Activated T-helper 1 cell treated with anti-CD3 and anti-CD28 coated beads, Interleukin-2, amount 50 U/mL, for 16 hours (primary cell): ENCODE measurements at places on chromosomes 6 and 20.

DNA sequence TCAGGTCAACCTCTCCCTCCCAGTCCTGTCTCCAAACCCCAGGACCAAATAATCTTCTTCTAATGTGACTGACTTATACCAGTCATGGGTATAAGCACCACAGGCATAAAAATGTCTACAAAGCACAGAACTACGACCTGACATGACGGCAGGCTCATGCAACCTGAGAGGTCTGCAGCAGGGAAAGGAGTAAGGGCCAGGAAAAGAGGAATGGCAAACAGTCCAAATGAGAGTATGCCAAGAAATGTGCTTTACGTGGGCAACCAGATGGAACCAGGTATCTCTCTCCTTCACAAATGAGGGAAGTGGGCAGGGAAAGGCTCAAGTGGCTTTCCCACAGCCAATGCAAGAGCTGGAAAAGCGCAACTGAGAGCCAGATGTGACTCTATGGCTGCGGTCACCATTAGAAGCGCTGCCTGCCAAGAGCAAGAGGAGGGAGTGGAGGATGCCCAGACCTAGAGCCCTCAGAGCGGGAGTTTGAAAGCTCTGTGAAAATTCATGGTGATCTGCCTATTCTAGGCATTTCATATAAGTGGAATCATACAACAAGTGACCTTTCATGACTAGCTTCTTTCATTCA, 6.0 kb downstream of the APMAP start:
- DNase-seq: no peak

GRCh38 chr6:158499601-158500000, 60.3 kb upstream of the TMEM181 start:
- no peak for DNase-seq

- no peak for DNase-seq
Measured at GRCh38 chr20:33007376-33008335, at the start of gene BPIFB2. Gene BPIFB2, plus strand, starts transcription at chr20:33007704. Its CDS starts 871 bp downstream, at chr20:33008575.

DNA sequence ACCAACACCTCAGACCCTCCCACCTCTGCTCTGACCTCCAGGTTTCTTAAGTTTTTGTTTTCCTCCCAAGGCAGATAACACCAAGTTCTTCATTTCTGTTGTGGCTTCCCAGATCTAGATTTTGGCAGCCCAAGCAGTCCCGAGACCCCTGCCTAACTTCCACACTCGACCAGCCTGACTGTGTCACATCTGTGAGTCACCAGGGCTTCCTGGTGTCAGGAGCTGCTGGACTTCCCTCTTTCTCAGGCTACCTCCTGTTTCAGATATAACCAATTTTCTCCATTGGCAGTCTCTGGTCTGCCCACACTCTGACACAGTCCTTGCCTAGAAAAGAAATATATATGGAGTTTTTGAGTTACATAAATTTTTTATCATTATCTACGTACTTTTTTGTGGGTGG, 46.1 kb upstream of the CCN6 start:
- DNase-seq: no peak

DNA sequence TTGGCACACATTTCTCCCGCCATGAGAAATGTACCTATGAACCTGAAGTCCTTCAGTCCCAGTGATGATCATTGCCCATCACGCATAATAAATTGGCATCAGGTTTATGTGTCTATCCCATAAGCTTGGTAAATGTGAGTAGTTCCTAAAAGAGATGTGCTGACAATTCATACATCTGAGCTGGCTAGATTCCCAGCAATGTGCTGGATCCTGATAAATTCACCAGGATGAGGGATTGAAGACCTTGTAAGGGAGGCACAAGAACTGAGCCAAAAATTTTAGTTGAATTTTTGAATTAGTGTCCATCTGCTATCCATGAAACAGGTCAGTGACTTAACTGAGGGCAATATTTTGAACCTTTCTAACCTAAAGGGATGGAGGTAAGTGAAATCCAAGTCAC, 267.9 kb upstream of the CITED2 start:
- DNase-seq: no peak

- no peak for DNase-seq
Measured at GRCh38 chr6:157462956-157463742, 82.2 kb downstream of the ZDHHC14 start.

- DNase-seq: no peak
Measured at GRCh38 chr6:144613859-144614258, 328.7 kb downstream of the UTRN start.

- DNase-seq: no peak
Measured at GRCh38 chr6:16633961-16634360, 127.3 kb downstream of the ATXN1 start.

DNA sequence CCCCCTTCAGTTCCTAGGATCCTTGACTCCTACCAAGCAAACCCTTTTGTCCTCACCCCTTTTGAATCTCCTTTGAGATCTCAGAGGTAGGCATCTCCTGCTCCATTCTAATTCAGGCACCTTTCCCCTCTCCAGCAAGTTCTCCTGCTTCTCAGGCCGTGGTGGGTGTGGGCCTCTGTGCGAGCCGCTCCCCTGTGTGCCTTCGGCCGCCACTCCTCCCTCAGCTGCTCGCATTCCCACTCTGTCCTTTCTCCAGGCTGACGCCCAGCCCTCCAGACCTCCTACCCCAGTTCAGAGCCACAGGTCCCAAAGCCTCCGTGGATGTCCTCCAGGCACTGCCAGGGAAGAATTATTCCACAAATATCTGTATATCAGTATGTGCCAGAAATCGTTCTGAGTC, 19.7 kb upstream of the RPS6KA2 start:
- DNase-seq: no peak

GRCh38 chr20:57065646-57066045, 200.8 kb downstream of the BMP7 start:
- no peak for DNase-seq

DNA sequence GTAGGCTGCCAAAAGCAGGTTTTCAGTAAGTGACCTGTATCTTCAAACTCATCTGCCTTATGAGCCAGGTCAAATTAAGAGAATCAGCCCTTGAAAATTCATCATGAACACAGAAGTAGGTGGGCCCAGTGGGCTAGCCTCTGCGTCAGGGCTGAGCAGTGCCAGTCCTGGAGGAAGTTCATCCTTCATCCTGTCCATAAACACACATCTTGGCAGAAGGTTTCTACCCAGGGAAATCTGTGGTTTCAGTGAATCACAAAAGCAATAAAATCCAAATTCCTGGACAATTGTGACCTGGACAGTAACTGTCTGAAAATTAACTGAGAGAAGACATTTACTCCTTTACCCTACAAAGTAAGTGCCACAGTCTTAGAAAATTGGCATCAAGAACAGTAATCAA, 72.4 kb downstream of the ATG5 start:
- DNase-seq: no peak

DNA sequence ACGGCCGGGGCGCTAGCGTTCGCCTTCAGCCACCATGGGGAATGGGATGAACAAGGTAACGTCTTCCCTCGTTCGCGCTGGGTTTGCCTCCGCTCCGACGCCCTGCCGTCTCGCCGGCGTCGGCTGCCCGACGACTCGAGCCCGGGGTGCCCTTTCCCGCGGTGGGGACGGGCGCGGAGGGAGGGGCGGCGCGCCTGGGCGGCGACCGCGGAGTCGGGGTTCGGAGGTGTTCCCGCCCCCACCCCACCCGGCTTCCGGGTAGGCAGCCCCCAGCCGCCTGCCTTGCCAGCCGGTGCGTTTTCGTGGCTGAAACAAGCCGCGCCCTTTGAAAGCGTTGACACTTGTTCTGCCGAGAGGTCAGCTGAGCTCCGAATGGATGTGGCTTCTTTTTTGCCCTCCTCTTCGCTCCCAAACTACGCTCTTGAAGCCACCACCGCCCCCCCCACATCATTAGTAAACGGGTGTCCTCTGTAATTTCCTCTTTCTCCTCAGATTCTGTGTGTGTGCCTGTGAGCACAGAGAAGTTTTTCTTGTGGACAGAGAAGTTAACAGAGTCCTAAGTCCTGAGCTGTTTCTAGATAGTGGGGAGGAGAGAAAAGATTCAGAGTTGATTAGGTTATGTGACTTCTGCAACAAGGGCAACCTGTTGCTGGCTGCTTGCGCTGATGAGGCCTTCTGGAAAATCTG, 362 bp downstream of the DUSP22 start:
- DNase-seq: peak; percentile 70

GRCh38 chr6:105894556-105894955, 191.6 kb upstream of the PRDM1 start:
- DNase-seq: no peak

DNA sequence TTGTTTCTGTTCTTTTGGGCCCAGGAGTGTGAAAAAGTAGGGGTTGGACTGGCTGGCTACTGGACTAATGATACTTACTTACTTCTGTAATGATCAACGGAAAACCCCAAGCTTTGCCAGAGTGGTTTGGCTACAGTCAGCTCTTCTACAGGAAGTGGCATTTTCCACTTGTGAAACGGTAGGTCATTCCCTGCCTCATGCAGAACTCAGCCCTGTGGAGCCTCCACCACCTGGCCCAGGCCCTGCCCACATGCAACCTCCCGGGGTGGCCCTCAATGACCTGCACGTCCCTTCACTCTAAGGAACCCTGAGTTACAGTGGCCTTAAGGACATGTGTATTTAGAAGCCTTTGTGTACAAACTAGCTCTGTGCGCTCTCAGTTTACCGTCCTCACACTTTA, 140.4 kb downstream of the DTNBP1 start:
- DNase-seq: no peak

- no peak for DNase-seq
Measured at GRCh38 chr20:44572551-44573500, 9.6 kb upstream of the PKIG start.

DNA sequence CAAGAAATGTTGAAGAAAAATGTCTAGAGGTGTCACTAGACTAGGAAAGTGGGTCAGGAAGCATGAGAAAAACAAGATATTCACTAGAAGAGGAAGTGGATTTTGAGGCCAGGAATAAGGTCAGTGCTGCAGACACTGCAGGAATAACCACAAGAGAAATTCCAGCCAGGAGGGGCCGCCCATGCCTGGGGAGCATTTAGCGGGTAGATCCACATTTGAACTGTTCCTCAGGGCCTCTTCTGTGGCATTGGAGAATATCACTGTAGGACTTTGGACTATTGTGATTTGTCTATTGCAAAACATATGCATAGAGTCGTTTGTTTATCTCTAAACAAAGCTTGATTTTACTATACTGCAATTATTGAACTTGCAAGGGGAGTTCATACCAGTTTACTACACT, 49.6 kb upstream of the CCDC28A start:
- DNase-seq: no peak

GRCh38 chr6:68776354-68776753, 141.3 kb downstream of the ADGRB3 start:
- no peak for DNase-seq

GRCh38 chr6:160112628-160113299, 8.9 kb upstream of the SLC22A1 start:
- no peak for DNase-seq

GRCh38 chr6:36334832-36335459, 1.7 kb downstream of the BNIP5 start:
- no peak for DNase-seq

- DNase-seq: no peak
Measured at GRCh38 chr20:64030371-64031134, 5.4 kb upstream of the C20orf204 start.

- DNase-seq: no peak
Measured at GRCh38 chr6:579339-579738, 77.6 kb downstream of the HUS1B start.

DNA sequence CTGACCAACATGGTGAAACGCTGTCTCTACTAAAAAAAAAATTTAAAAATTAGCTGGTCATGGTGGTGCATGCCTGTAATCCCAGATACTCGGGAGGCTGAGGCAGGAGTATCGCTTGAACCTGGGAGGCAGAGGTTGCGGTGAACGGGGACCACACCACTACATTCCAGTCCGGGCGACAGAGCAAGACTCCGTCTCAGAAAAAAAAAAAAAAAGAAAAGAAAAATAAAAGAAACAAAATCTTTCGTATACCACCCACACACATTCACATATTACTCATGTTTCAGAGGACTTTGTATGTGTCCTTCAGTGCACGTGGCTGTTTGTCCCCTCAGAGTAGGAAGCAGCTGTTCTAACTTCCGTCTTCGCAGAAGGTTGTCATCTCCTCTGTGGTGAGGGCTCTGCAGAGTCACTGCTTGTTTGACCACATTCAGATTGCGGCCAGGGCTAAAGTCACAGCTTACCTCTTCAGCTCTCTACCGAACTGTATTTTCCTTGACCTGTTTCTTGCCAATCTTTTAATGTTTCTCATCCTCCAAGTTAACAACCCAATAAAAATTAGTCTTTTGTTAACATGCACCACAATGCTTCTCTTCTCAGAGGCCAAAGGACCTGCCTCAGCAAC, 36.6 kb upstream of the HIVEP1 start:
- no peak for DNase-seq

DNA sequence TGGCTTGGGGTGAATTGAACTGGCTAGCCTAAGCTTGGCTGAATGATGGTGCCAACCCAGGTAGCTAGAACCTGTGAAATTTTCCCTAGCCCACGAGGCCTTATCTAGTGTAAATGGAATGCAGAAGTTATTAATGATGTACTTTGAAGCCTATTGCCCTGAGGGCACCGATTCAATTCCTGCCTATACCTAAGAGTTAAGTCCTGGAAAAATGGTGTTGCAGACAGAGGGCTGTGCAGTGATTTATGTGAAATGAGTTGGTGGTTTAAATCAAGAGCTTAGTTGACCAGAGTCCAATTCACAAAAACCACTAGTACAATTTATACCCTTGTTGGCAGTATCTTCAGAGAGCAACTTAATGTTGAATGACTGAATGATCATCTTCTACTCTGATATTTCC, 373.8 kb upstream of the JAG1 start:
- no peak for DNase-seq

DNA sequence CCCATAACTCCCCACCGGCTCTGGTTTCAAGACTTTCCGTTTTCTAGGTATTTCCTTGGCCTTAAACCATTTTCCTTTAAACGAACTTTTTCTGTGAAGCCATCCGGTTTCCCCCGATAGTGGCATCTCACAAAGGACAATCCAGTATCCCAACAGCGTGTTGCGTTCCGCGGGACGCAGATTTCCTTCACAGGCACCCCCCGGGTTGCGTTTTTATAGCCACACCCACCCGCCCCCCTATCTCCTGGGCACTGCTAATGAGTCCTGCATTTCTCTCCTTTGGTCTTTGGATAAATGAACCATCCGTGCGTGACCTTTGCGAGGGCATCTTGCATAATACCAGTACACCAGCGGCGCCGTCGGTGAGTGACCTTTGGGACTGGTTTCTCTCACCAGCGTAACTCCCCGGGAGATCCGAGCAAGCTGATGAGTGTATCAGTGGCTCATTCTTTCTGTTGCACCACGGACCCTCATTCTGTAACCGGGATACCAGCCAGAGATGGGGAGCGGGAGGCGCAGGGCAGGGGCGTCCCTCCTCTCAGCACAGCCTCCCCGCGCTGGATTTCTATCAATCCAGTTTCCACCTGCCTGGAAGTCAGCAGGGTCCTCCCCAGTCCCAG, 586 bp upstream of the NQO2 start:
- no peak for DNase-seq

GRCh38 chr20:54668271-54669039, 193.1 kb downstream of the DOK5 start:
- no peak for DNase-seq

- DNase-seq: no peak
Measured at GRCh38 chr6:157094038-157094437, 229.3 kb downstream of the TMEM242 start.

DNA sequence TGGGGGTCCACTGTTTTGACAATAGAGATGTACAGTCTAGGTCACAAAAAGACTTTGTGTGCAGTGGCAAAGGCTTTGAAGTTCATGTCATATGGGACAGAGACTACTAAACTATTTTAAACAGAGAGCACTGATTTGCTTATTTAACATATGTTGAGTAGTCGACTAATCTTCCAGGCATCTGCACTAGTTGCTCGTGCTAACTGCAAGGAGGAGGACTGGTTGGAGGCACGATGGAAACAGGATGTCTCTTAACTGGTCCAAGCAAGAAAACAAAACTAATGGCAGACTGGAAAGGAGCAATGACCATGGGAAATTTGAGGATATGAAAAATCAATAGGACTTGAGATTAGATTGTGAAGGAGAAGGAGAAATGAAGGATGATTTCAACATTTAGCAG, 28.5 kb upstream of the ERVFRD-1 start:
- DNase-seq: no peak
